ENCODE measurements at places on chromosomes 7 and 10.

- H3K4me3 ChIP-seq: no peak overlapping the region
- no peak overlapping the region for H3K27ac ChIP-seq
- H3K36me3 ChIP-seq: peaks cover 14% of the 10 kb centered on the region
- no peak for DNase-seq
- no peaks in the 10 kb centered on the region for H3K27me3 ChIP-seq
Observed at GRCh38 chr7:133061357-133061756, 20.5 kb downstream of the CHCHD3 start.

DNA sequence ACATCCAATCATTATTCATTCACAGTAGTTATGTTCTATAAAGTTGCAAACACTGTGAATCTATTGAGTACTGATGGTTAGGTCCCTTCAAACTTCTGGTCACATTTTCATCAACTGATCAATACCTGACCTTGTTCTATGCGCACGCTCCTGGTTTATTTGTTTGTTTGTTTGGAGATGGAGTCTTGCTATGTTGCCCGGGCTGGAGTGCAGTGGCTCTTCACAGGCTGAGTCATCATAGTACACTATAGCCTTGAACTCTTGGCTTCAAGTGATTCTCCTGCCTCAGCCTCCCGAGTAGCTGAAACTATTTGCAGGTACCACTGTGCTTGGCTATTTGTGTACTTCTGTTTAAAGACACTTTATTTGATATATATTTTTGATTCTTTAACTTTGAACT lies 19.3 kb downstream of the SND1 start:
- peaks cover 11% of the 10 kb centered on the region for H3K4me1 ChIP-seq
- H3K4me3 ChIP-seq: no peak overlapping the region
- peaks cover 34% of the 10 kb centered on the region for H3K36me3 ChIP-seq
- H3K27ac ChIP-seq: no peak overlapping the region

GRCh38 chr7:67771846-67772605 lies 775.4 kb downstream of the TYW1 start:
- H3K27ac ChIP-seq: no peak overlapping the region
- no peaks in the 10 kb centered on the region for H3K4me1 ChIP-seq
- no peak for DNase-seq
- H3K4me3 ChIP-seq: no peak overlapping the region

DNA sequence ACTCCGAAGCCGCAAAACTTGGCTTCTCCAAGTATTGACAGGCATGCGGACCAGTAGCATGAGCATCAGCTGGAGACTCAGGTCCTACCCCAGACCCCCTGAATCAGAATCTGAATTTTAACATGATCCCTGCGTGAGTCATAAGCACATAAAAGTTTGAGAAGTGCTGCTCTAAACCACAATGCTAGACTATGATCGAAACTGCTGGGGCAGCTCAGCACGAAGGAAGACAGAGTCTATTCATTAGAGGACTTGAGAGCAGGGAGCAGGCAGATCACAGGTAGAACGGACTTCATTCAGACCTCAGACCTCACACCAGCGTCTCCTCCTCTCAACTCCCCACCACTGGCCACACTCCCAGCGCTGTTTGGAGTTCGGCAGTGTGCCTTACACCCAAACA lies 16.9 kb downstream of the CAMK2G start:
- no peaks in the 10 kb centered on the region for H3K27me3 ChIP-seq
- DNase-seq: no peak
- peaks cover 29% of the 10 kb centered on the region for H3K36me3 ChIP-seq
- H3K4me1 ChIP-seq: peaks cover 59% of the 10 kb centered on the region

DNA sequence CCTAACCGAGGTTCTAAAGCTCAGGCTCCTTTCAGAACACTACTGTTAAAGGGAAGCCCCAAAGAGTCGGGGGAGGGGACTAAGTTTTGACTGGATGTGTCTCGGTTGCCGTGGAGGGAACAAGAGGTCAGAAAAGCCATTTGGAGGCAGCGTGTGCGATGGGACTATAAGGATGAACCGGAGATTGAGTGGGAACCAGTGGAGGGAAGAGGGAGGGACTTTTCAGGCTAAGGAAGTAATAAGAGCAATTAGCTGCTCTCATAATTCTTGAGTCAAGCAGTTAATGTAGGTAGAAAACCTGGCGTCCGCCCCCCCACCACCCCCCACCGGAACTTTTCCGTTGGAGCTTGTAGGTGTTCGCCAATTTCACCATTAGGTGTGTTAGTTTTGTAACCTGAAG lies 491 bp upstream of the AKAP9 start:
- H3K4me1 ChIP-seq: peaks cover 21% of the 10 kb centered on the region
- peak; percentile 35 for DNase-seq
- H3K27ac ChIP-seq: peak overlapping the region; percentile 98
- H3K4me3 ChIP-seq: peak overlapping the region; percentile 97

GRCh38 chr10:110269374-110270318 lies 35.1 kb downstream of the SMNDC1 start:
- no peak for DNase-seq
- peaks cover 4% of the 10 kb centered on the region for H3K36me3 ChIP-seq
- peaks cover 3% of the 10 kb centered on the region for H3K27me3 ChIP-seq
- peak overlapping the region; percentile 78 for H3K27ac ChIP-seq
- peaks cover 25% of the 10 kb centered on the region for H3K4me1 ChIP-seq
- peak overlapping the region; percentile 81 for H3K4me3 ChIP-seq

- H3K36me3 ChIP-seq: no peaks in the 10 kb centered on the region
- no peak overlapping the region for H3K4me3 ChIP-seq
- peaks cover 4% of the 10 kb centered on the region for H3K4me1 ChIP-seq
- peaks cover 49% of the 10 kb centered on the region for H3K27me3 ChIP-seq
- H3K27ac ChIP-seq: no peak overlapping the region
- no peak for DNase-seq
Observed at GRCh38 chr7:29146888-29147609, 712 bp upstream of the CPVL start.

GRCh38 chr10:117991701-117992100 lies 55.0 kb downstream of the RAB11FIP2 start:
- DNase-seq: no peak
- H3K4me3 ChIP-seq: no peak overlapping the region
- H3K27me3 ChIP-seq: no peaks in the 10 kb centered on the region
- peaks cover 17% of the 10 kb centered on the region for H3K36me3 ChIP-seq

- no peaks in the 10 kb centered on the region for H3K36me3 ChIP-seq
- peaks cover 3% of the 10 kb centered on the region for H3K4me1 ChIP-seq
- no peak overlapping the region for H3K27ac ChIP-seq
- H3K4me3 ChIP-seq: no peak overlapping the region
- DNase-seq: no peak
Observed at GRCh38 chr10:43683451-43684291, 35.0 kb upstream of the ZNF32 start.

DNA sequence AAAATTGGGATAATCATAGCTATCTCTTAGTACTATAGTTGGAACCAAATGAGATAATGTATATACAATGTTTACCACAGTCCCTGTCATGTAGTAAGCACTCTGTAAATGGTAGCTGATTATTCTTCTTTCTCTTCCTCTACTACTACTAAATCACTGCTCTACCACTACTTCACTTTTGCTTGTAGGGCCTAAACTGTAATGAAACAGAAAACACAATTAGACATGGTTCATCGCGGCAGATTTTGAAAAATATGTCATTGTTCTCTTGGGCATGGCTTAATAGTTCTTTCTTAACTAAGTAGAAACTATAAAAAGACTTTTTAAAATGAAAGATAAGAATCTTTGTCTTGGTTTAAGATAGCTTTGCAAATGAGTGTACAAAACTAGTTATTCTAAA lies 34.9 kb downstream of the R3HCC1L start:
- DNase-seq: no peak
- H3K4me1 ChIP-seq: peaks cover 8% of the 10 kb centered on the region
- peaks cover 7% of the 10 kb centered on the region for H3K36me3 ChIP-seq

- H3K36me3 ChIP-seq: no peaks in the 10 kb centered on the region
Observed at GRCh38 chr7:74583630-74584029, 73.9 kb upstream of the GTF2I start.

GRCh38 chr10:122182308-122182707 lies 88.8 kb upstream of the BTBD16 start:
- H3K36me3 ChIP-seq: no peaks in the 10 kb centered on the region
- no peaks in the 10 kb centered on the region for H3K4me1 ChIP-seq
- no peak overlapping the region for H3K27ac ChIP-seq
- no peak overlapping the region for H3K4me3 ChIP-seq

DNA sequence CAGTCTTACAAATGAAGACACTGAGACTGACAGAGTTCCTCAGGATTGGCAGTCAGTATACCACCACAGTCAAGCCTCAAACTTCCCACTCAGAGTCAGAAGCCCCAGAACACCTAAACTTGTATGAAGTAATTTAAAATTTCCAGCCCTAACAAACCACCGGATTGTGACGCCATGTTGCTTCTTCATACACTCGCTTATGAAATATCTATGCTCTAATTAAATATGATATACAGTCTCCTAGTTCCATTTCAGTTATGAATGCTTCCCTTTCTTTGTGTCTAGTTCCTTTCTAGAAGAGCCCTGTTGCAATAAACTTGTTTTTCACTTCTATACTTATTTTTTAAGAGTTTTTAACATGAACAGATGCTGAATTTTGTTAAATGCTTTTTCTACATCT lies 172.0 kb upstream of the NOBOX start:
- H3K27ac ChIP-seq: no peak overlapping the region
- H3K36me3 ChIP-seq: no peaks in the 10 kb centered on the region
- no peak overlapping the region for H3K4me3 ChIP-seq
- no peaks in the 10 kb centered on the region for H3K27me3 ChIP-seq
- H3K4me1 ChIP-seq: no peaks in the 10 kb centered on the region
- DNase-seq: no peak

DNA sequence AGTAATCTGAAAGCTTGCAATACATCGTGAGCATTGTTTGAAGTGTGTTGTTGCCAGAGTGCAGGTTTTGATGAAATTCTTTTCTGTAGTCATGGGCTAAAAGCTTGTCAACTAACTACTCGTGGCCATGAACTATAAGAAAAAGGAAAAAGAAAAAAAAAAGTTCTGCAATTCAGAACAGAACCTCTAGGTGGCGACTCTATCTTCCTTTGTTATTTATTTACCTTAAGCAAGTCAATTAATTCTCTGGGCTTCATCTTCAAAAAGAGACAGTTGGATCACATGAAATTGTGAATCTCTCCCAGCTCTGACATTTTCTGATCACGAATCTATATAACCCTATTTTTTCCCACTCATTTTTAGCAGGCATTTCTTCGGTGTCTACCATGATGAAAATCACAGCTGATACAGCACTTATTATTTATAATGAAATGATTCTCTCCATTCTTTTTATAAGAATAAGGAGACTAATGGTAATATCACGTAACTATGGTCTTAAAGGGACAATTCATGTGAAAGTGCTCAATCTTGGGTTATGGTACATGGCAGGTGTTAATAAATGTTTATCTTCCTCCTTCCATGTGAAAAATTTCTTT lies 18.8 kb downstream of the TMEM196 start:
- no peak for DNase-seq
- no peaks in the 10 kb centered on the region for H3K36me3 ChIP-seq
- H3K4me1 ChIP-seq: no peaks in the 10 kb centered on the region
- peaks cover 4% of the 10 kb centered on the region for H3K27me3 ChIP-seq
- H3K4me3 ChIP-seq: no peak overlapping the region

- no peak for DNase-seq
- peaks cover 13% of the 10 kb centered on the region for H3K27me3 ChIP-seq
- no peak overlapping the region for H3K4me3 ChIP-seq
- H3K4me1 ChIP-seq: no peaks in the 10 kb centered on the region
Observed at GRCh38 chr7:94450044-94450697, 55.5 kb downstream of the COL1A2 start.

GRCh38 chr7:91557789-91558404 lies 293.7 kb downstream of the FZD1 start:
- no peaks in the 10 kb centered on the region for H3K4me1 ChIP-seq
- DNase-seq: no peak
- H3K36me3 ChIP-seq: no peaks in the 10 kb centered on the region
- no peaks in the 10 kb centered on the region for H3K27me3 ChIP-seq
- H3K4me3 ChIP-seq: no peak overlapping the region

- H3K4me3 ChIP-seq: no peak overlapping the region
- no peaks in the 10 kb centered on the region for H3K36me3 ChIP-seq
- H3K27me3 ChIP-seq: no peaks in the 10 kb centered on the region
- H3K4me1 ChIP-seq: no peaks in the 10 kb centered on the region
- DNase-seq: no peak
- H3K27ac ChIP-seq: no peak overlapping the region
Observed at GRCh38 chr10:92068900-92069299, 145.3 kb downstream of the BTAF1 start.

DNA sequence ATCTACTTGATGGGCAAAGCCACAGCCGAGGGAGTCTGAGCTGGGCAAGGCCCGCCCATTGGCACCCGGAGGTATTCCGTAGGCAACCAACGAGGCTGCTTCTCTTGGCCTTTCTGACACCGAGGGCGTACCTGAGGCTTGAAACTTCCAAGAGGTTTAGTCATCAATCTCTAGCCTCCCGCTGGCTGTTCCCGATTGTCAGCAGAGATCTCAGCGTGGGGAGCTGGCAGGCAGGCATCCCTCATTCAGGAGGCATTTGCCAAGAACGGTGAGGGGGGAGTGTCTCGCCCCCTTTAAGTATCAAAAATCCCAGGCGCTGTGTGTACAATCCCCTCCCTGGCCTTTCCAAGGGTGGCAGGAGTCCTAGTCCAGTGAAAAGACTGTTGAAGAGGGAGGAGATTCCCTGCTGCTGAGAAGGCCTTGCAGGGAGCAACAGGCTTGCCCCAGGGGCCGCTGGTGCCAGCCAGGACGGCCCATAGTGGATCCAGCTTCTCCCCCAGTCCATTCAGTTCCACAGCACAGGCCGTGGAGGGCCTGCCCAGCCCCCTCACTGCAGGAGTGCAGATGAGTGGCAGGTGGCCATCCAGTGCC lies 39.7 kb downstream of the OAT start:
- no peak overlapping the region for H3K27ac ChIP-seq
- no peak overlapping the region for H3K4me3 ChIP-seq
- H3K27me3 ChIP-seq: peaks cover 35% of the 10 kb centered on the region
- H3K4me1 ChIP-seq: no peaks in the 10 kb centered on the region
- DNase-seq: no peak

- H3K27ac ChIP-seq: no peak overlapping the region
- DNase-seq: no peak
- H3K27me3 ChIP-seq: peaks cover 2% of the 10 kb centered on the region
- no peaks in the 10 kb centered on the region for H3K36me3 ChIP-seq
Observed at GRCh38 chr10:78948621-78949030, 120.1 kb upstream of the ZMIZ1 start.

- no peak overlapping the region for H3K27ac ChIP-seq
- no peaks in the 10 kb centered on the region for H3K36me3 ChIP-seq
- DNase-seq: no peak
- no peaks in the 10 kb centered on the region for H3K4me1 ChIP-seq
Observed at GRCh38 chr7:147509035-147509501, 1081.5 kb upstream of the C7orf33 start.

GRCh38 chr10:48677625-48678024 lies 7.0 kb upstream of the WDFY4 start:
- H3K27ac ChIP-seq: no peak overlapping the region
- no peak for DNase-seq
- no peaks in the 10 kb centered on the region for H3K36me3 ChIP-seq
- H3K27me3 ChIP-seq: peaks cover 4% of the 10 kb centered on the region
- no peaks in the 10 kb centered on the region for H3K4me1 ChIP-seq

DNA sequence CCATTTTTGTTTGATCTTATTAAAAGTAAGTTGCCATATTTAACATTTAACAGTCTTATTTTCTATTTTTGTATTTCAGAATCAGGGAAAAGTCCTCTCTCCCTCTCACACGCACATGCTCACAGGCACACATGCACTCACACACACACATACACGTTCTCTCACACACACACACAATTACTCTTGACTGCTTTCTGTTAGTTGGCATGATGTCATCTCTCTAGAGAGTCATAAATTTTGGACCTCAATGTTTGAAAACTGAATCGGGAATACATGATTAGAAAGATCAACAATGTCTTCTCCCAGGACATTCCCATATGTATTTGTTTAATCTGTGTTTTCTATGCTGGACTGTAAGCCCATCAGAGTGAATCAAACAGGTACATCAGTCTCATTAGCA lies 165.7 kb upstream of the AHR start:
- no peak for DNase-seq
- H3K27ac ChIP-seq: no peak overlapping the region
- no peak overlapping the region for H3K4me3 ChIP-seq
- peaks cover 41% of the 10 kb centered on the region for H3K4me1 ChIP-seq
- H3K36me3 ChIP-seq: peaks cover 27% of the 10 kb centered on the region
